ENCODE measurements at places on chromosomes 6 and 20.

GRCh38 chr20:20017844-20018185 is 653 bp downstream of the NAA20 start:
- DNase-seq = no peak

DNA sequence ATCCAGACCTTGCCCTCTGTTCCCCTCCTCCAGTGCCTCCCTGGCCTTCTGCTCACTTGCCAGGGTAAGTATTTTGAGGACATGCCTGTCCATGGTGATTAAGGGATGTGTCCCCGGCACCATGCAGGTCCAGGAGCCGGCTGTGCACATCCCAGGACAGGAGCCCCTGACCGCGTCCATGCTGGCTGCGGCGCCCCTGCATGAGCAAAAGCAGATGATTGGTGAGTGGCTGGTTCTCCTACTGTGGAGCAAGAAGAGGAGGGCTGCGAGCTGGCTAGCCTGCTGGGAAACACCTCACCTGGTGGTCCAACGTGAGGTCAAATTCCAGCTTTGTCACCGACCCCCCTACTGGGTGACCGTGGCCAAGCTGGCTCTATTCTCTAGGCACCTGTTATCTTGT is 23.7 kb downstream of the TOMM34 start:
- DNase-seq = no peak

- DNase-seq = no peak
Measured at GRCh38 chr20:63183422-63184146, 32.3 kb downstream of the YTHDF1 start.

DNA sequence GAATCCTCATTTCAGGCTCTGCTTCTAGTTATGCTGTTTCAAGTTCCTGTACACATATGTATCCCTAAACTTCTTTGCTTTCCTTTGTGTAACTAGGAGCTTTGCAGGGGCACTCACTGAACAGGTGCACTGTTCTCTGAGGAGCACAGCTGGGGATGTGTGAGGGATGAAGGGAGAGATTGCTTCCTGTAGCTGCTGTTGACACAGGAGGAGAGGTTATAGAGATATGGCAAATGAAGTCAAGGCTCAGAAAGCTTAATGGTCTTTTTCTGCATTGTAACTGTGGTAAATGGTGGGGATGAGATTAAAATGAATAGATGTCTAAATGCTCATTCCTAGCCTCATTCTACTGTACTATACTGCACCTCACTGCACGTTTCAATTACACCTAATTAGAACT is 454.3 kb downstream of the BTBD3 start:
- DNase-seq = no peak

DNA sequence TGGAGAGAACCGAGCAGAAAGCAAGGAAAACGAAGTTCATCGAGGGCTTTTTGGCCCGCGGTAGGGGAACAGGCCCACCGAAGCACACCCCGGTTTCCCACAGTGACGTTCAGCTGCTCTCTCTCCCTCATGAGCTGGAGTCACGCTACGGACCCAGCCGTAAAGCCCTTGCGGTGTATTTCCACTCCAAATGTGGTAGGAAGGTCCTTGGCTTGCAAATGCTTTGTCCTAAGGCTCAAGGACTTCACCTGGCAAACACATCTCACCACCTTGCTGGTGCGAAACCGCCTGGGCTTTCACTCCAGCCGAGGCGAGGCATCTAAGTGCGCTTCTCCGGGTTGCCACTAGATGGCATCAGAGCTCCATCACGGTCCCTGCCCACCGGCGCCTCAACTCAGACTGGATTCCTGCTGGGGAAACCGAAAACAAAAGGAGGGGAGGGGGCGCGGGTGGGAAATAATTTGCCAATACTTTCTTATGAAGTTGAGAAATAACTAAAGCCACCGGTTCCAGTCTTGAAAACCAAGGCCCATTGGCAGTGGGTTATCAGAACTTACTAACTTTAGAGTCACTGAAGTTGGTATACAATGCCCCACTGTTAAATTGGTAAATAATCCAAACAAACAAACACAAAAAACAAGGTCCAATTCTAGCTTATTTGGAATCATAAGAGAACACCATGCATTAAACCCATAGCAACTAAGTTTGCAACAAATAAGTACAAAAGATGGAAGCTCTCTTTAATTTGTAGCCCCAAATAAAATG is 13.4 kb upstream of the FOXC1 start:
- no peak for DNase-seq

DNA sequence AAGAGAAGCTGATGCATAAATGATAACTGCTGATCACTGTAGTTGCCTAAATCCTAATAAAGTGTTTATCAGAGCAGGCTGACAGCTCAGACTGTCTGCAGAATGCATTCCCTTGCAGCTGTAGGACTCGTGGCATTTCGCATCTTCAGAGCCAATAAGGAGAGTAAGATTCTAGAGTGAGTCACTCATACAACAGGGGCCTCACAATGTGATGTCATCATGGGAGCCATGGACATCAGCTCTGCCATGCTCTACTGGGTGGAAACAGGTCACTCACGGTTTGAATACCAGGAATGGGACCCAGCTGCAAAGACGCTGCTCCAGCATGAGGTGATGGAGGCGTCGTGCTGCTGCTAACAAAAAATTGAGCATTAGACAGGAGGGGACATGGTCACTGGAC is 7.4 kb downstream of the FAM209B start:
- DNase-seq = no peak

DNA sequence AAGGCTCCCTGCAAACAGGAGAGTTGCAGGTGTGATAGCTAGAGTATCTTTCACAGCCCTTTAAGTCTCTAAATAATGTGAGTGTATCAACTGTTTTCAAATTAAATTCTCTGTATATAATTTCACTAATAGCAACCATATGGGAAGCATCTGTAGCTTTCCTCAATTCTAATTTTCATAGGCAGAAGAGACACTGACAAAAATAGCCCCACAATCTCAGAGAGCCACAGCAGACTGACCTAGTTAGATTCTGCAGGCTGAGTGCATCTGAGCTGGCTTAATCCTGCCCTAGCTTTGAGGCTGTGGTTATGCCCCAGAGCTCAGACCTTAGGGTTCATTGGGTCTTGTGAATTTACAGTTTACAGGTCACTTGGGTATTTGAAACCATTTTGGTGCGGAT is 63.9 kb downstream of the MAP7 start:
- no peak for DNase-seq

DNA sequence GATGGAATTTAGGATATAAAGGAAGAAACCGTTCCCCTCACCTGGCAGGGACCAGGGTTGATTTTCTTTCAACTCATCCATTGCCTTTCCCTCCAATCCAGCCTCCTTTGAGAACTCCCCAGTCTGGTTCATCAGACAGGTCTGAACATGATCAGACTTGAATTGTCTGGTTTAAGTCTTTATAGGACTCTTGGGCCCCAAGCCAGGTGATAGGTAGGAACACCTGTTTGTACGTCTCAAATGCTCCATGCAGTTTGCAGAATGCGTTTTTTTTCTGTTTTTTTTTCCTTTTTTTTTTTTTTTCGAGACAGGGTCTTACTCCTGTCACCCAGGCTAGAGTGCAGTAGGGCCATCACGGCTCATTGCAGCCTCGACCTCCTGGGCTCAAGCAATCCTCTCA is 4.1 kb upstream of the CEP250 start:
- DNase-seq = no peak

GRCh38 chr6:110852773-110853172 is 21.8 kb upstream of the AMD1 start:
- DNase-seq = no peak

GRCh38 chr20:17654649-17655285 is 27.3 kb downstream of the RRBP1 start:
- DNase-seq = no peak

DNA sequence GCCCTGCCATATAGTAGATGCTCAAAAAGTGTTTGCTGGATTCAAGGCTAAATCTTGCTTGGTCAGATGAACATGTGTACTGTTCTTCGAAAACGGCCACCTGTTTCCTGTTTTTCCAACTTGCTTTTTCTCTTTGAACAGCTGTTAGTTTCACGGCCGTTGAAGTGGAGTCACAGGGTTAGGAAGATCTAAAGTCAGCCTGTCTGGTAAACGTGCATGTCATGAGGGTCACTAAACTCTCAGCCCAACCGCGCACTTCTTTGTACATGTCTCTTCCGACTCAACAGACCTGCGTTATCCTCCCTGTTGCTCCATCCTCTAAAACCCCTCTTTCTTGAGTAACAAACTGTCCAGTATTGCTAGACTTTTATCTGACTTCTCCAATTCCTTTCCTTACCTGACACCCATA is 93.2 kb upstream of the MAN1A1 start:
- no peak for DNase-seq

DNA sequence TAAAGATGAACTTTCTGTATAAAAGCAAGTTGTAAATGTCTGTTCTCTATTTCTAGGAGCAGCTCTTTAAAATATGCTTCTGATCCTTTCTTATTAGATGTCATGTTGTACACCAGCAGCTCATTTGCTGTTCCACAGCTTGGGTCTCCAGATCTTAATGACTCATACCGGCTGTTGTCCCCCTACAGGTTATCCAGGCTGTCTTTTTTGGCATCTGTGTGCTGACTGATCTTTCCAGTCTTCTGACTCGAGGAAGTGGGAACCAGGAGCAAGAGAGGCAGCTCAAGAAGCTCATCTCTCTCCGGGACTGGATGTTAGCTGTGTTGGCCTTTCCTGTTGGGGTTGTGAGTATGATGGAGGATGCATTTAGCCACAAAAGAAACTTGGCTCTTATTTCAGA is 76.0 kb downstream of the AIG1 start:
- no peak for DNase-seq

- DNase-seq = no peak
Measured at GRCh38 chr6:104477569-104477968, 382.1 kb downstream of the HACE1 start.

DNA sequence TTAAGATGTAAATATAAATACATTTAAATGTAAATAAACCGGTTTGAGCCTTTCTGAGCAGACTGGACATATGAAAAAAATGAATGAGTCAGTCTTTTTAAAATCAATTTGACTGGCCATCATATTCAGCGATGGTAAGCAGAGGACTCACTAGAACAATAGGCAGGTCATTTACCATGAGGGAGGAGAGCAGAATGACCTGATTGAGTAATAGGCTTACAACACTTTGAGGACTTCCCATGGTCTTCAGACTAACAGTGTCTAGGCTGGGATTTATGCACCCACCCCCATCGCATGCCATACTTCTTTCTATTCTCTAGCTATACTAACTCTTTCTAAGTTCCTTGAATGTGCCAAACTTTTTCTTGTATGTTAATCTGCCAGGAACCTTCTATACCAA is 241.9 kb upstream of the RAB32 start:
- no peak for DNase-seq

DNA sequence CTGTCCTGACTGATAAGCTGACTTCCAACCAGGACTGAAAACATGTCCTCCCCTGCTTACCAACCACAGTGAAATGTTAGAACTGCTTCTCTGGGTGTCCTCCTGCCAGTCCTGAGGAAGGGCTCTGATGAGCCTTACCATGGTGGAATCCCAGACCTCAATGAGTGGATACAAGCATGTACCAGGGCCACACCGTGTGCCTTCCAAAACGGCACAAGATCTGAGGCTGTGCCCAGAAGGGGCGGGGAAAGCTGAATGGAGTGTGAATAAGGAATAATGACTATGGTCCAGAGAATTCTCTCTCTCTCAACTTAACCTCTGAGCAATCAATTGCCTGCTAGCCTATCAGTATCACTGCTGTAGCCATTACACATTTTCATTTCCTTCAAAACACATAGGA is 51.7 kb downstream of the PDE10A start:
- no peak for DNase-seq

DNA sequence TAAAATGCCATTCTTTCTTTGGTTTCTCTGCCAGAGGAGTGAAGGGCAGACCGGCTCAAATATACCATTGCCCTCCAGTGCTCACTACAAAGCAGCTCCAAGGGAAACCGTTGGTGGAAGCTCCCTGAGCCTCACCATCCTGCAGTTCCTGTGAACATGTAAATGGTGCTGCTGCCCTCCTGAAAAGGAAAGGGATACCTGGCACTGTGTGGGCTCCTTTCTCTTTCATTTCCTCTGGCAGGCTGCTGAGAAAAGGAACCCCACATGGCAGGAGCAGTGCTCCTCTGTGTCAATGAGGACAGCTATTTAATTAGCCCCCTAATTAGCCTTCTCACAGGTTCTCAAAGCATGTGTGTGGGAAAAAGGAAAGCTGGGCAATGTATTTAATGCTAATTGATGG is 142.5 kb downstream of the KLHL32 start:
- DNase-seq = no peak

DNA sequence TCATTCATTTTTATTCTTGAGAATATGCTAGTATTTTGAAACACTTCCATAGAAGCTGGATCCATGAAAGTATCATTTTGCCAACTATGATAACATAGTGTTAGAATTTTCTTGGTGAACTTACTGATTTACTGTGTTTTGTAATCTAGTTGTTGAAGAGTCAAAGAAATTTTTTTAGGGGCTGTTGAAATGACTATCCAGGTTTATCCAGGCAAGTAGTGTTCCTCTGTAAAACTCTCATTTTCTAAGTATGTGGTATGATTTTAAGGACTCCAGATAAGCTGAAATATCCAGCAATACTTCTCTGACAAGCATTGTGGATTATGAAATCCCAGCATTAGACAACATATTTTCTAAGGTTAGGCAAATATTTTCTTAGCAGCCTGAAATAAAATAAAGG is 95.9 kb downstream of the GRIK2 start:
- DNase-seq = no peak

- no peak for DNase-seq
Measured at GRCh38 chr6:96923400-96923799, 1.1 kb upstream of the KLHL32 start.

GRCh38 chr6:107110200-107110599 is 5.1 kb downstream of the BEND3 start:
- DNase-seq = no peak

DNA sequence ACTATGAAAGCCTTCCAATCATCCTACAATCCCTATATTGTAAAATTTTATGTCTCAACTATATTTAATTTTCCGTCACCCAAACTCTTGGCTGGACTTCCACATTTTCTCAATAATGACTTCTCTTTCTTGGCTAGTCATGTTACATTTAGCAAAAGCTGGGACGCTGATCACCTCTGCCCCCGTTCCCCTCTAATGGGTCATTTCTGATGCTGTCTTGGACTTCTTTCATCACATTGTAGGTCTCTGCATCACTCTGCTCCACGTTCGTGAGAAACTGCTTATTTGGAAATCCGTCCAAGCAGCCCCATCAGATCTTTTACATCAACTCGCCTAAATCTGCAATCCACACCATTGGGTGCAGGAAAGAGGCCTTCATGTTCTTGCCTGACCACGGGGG is 203.8 kb downstream of the MYLK4 start:
- DNase-seq = no peak

- DNase-seq = no peak
Measured at GRCh38 chr20:32235331-32236047, 27.8 kb downstream of the POFUT1 start.

- DNase-seq = peak; percentile 74
Measured at GRCh38 chr6:152380351-152380767, 256.8 kb downstream of the SYNE1 start.

- no peak for DNase-seq
Measured at GRCh38 chr6:36625158-36625919, 31.2 kb downstream of the SRSF3 start.

DNA sequence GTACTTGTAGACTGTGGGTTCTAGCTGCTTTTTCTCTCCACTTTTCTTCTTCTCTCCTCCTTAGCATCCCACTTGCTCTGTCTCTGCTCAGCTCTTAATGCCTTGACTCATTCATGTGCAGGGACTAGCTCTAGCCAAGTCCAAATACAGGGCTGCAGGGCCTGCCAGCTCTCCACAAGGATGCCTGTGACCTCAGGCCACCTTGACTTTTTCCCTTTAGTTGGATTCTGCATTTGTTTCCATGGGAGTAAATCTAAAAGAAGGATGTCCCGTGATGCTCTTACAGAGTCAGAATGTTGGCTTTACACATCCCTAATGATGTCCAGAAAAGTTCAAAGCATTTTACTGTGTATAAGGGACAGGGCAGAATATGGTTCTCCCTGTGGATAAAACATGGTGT is 101.8 kb upstream of the PREP start:
- no peak for DNase-seq

- no peak for DNase-seq
Measured at GRCh38 chr6:4010048-4010447, 68.9 kb downstream of the FAM217A start.
